ENCODE measurements at places on chromosomes 3 and 15.

DNA sequence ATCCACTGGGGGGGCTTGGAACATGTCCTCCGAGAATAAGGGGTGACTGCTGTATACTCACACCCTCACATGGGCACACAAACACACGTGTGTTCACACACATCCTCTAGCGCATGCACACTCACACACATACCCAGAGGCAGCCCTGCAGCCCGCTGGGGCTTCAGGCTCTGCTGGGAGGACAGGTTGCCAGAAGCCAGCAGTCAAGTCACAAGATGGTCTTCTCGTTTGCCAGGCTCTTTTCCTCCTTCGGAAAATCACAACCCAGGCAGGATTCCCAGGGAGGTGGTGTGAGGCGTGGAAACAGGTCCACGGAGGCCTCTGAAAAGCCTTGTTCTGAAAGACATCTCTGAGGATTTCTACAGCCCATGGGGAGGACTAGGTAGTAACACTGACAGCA, 26.8 kb downstream of the MEGF11 start:
- no peak for DNase-seq

DNA sequence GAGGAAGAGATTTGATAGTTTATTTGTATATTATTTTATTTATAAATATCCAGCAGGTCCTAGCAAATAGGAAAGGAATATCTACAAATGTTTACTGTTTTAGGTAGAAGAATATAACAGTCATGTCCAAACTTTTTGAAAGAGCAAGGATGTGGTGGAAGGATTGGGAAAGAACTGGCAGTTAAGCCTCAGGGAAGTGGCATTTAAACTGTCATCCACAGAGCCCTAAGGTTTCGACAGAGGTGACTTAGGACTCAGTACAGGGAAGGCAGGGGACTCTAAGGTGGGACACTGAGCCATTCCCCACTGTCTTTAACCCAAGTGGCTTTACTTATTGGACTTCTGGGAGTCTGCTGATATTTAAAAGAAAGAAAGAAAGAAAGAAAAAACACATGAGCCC, 11.8 kb upstream of the TMEM87A start:
- no peak for DNase-seq

- DNase-seq, result no peak
These were observed 1.8 kb downstream of the EPM2AIP1 start for GRCh38 chr3:36991147-36991546.

GRCh38 chr3:178393146-178393545, 143.1 kb upstream of the KCNMB2 start:
- no peak for DNase-seq

GRCh38 chr3:72907731-72908620, 20.1 kb downstream of the GXYLT2 start:
- DNase-seq, result peak; percentile 73

All from eye (tissue), 1 donor.